ENCODE measurements at places on chromosomes 7 and 10.
A peak's percentile ranks its signal among the peaks of the same experiment; 100 is the strongest.

- DNase-seq = no peak
These were observed 78.0 kb downstream of the FAM13C start for GRCh38 chr10:59284118-59284975.

DNA sequence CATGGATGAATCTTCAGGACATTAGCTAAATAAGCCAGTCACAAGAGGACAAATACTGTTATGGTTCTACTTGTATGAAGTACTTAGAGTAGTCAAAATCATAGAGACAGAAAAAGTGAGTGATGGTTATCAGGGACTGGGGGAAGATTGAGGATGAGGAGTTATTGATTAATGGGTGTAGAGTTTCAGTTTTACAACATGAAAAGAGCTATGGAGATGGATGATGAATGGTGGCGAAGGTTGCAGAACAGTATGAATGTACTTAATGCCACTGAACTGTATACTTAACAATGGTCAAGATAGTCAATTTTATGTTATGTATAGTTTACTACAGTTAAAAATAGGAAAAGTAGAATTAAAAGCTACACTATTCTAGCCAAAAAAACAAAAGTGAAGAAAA lies 7.8 kb downstream of the STK31 start:
- no peak for DNase-seq

- no peak for DNase-seq
These were observed at the start of gene CPXM2 for GRCh38 chr10:123891144-123892071. CPXM2 (minus strand) TSS chr10:123891807; CDS start chr10:123891659, 148 bp downstream.

DNA sequence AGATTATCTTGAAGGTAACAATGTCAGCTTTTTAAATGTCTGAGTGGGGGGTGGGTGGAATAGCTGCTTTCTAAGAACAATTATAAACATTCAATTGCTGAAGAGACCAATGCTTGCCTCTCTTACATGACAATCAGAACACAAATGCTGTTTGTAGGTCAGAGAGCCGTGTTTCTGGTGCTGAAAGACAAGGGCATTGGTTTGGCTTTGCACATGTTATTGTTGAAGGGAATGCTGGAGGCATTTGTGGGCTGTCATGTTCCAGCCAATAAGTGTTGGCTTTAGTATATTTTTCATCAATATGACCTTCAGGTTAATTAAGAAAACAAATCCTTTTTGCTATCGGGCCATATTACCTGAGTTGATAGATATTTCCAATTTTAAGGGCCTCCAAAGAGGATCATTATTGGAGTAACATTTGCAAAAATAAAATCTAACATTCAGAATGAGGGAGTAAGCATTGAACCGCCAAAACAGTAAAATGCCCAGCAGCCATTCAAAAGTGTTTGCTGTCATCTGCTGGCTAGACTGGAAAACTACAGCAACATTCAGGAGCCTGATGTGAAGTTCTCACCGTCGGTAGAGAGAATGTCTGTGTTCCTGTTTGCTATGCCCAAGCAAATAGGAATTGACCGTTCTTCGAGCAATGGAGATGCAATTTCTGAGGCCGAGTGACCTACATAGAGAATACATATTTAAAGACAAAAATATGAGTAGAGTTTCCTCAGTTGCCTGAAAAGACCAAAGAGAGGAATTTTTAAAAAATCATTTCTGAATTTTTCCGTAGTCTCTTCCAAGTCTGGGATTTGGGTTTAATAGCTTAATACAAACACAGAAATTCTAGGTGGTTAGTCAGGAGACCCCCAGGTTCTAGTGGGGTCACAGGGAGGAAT lies 118.9 kb downstream of the APBB1IP start:
- DNase-seq = no peak

DNA sequence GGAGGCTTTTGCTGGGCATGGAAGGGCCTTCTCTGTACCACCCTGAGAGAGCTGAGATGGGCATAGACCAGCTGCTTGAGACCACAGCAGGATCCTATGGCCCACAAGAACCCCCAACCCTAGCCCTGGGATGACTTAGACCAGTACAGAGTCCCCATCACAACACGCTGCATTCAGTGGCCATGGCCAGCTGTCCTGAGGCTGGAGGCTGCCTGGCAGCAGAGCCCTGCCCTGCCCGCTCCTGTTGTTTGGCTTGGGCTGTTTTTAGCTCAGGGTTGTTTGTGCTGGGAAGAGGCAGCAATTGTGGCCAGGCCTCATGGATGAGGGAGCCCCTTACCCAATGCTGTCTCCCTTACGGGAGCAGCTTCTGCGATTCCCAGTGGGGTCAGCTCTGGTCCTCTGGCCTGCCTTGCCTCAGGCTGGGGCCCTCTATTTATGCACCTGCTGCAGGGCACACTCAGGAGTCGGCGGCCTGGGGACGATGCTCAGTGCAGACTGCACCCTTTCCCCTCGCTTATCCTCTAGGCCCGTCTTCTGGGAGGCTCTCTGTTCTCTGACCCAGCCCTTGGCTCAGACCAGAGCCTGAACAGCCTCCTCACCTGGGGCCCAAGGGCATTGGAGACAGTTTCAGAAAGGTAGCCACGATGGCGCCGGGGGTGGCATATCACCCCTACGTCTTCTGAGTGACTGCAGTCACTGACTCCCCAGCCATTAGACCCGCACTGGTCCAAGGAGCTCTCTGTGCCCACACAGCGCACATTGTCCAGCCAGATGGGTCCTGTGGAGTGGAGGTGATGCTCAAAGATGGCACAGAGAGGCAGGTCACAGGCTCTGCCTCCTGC lies 6.3 kb downstream of the LOXL4 start:
- no peak for DNase-seq

GRCh38 chr10:75568450-75569130 lies 137.2 kb downstream of the LRMDA start:
- no peak for DNase-seq

DNA sequence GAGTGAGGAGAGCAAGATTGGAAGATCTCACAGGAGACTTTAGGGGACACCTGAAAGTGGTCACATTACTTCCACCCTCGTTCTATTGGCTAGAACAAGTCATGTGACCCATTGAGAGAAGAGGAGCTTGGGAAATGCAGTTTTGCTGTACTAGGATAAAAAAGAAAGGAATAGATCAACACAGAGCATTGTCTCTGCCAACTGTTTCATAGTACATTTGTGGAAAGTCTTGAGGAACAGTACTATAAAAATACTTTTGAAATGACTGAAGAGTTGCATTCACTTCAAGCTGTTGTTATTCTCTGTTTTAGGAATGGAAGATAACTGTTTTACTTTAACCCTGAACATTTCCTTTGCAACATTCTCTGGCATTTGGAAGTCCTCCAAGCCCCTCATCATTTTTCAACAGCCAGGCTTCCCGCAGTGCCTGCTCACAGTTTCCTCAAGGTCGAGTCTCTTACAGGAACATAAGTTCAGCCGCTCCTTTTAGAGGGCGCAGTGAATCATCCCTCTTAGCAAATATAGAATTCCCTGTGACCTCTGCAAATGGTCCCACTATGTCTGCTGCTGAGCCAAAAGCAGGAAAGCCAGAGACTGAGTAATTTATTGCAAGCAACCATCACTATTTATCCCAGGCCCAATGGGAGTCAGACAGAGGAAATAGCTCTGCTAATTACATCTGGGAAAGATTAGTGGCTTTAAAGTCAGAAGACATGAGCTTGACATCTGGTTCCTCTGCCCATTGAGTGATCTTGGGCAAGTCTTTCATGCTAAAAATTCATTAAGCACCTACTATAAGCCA lies 40.7 kb downstream of the MRPL32 start:
- no peak for DNase-seq

- DNase-seq = no peak
These were observed 79.2 kb downstream of the NRF1 start for GRCh38 chr7:129690701-129691100.

DNA sequence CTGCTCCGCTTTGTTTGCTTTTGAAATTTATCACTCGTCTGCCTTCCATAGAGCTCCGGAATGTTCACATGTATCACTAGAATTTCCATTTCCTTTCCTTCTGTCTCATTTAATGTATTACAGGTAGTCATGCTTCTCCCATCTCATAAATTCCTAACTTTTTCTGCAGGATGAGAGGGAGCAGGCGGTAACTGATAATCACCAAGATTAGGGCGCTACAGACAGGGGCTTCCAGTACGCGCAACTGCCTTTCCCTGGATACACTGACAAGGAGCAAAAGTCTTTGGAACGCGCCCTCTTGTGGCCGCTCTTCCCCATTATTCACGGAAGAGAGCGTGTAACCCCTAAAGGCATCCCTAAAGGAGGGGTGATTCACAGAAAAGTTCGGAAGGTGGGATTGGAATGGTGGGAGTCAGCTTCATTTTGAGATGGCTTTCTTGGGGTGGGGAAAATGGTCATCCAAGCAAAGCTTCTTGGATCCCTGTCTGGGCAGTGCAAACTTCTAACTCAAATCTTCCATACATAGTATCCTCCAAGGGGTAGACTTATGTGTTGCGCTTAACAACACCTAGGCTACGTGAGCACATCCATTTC lies 6.5 kb downstream of the INHBA start:
- DNase-seq = no peak

GRCh38 chr10:26494018-26494417 lies 55.9 kb downstream of the APBB1IP start:
- no peak for DNase-seq

GRCh38 chr10:104434601-104435000 lies 81.0 kb downstream of the CFAP58 start:
- no peak for DNase-seq

DNA sequence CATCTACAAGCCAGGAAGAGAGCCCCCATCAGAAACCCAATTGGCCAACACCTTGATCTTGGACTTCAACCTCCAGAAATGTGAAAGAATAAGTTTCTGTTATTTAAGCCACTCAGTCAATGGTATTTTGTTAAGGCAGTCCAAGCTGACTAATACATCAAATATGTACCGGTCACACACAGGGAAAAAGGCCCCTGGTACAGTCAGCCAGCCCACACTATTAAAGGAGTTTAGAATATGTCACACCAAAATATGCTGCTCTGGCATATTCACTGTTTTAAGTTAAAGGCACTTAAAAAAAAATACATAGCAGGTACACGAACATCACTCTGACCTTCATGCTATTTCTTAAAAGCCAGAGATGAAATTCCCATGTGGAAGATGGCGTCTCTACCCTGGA lies 15.2 kb upstream of the CDCA7L start:
- DNase-seq = no peak

DNA sequence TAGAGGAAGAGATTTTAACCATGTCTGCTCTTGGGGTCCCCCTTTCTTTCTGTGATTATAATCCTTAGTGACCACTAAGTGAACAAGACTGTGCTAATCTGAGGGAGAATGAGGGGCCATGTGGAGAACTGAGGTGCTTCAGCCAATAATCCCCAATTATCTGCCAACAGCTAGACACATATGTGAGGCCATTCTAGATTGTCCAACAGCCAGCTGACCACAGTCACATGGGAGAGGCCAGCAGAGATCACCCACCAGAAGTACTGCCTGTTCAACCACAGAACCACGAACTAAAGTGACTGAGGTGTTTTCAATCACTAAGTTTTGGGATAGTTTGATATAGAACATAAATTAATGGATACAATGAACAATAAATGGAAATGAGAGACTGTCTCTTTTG lies 74.3 kb downstream of the SEMA3E start:
- DNase-seq = no peak

DNA sequence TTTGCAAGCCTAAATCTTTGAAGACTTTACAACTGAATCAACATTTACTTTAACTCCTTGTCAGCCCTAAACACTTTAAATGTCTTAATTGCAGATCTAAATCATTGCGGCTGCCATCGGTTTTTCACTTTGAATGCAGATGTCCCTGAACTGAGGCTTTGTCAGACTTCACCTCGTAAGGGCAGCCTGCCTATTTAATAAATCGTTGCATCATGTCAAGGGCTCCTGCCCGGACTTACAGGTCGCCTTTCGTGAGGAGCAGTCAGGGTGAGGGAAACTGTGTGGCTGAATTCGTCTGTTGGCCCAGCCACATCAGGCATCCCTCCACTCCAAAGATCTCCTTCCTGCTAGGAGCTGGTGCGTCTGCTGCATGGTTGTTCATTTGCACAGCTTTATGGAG lies 368.2 kb upstream of the NPVF start:
- DNase-seq = no peak

- DNase-seq = peak; percentile 70
These were observed 45.5 kb upstream of the ZNRF2 start for GRCh38 chr7:30238721-30239441.

DNA sequence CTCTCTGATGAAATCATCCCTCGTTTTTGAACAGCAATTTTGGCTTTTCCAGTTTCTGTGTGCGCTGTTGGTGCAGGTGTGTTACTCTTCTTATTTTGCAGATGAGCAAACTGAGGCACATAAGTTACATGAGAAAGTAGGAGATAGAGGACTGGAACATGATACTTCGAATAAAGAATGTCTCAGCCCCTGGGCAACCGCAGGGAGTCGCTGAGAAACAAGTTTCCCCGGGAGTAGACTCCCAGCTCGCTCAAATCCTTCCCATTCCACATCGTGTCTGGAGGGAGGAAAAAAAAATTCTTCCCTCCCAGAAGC lies 18.0 kb downstream of the MXI1 start:
- no peak for DNase-seq

DNA sequence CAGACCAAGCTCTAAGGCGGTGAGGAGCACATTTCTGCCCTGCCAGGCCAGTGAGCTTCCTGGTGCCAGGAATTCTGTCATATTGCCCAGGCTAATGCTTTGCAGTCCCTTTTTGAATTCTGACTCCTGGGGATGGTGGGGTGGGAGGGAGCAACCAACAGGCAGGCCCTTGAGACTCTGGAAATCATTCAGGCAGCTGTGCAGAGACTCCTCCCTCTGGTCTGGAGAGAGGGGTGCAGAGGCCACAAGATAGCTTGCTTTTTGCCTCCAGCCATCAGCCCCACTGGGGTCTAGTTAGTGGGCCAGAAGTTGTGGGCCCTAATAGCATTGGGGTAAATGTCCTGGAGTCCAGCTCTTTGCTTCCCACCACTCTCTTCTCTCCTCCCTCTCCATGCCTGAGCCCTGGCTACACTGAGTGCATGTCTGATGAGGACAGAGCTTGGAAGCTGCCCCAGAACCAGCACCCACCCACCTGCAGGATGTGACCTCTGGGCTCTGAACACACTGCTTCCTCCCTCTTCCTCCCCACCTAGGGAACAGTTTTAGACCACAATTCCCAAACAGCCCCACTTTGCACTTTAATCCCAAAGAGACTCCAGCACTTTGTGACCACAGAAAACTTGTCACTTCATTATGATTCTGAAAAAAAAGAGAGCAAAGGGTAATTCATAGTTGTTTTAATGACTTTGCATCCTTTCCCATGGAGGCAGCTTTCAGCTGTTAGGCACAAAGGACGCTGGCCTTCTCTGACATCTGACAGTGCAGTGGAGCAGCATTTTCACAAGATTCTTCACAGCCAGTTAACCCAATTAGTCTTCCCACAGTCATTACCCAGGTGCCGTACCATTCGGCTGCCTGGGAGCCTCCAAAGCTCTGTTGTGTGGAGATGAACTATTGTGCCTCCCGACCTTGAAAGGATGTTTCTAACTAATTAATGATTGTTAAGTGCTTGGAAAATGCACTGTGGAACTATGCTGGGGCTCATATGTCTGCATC lies 262.5 kb downstream of the TRIL start:
- DNase-seq = no peak
